ENCODE measurements at places on chromosomes 16 and 17.

DNA sequence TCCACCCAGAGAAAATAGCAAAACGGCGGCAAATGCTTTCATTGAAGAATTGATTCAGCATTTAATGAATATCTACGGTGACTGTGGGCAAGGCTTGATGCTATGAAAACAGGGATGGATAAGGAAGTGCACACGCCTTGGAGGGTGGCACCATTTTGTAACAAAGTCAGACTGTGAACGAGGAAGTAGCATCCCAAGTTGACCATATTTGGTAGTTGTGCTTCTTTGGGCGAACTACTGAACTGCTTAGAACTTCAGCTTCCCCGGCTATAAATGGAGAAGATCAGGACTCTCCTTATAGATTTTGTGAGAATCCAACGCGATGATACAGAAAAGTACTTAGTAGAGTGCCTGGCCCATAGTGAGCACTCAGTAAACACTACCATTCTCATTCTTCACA is 303.2 kb downstream of the MAF start:
- DNase-seq: no peak

DNA sequence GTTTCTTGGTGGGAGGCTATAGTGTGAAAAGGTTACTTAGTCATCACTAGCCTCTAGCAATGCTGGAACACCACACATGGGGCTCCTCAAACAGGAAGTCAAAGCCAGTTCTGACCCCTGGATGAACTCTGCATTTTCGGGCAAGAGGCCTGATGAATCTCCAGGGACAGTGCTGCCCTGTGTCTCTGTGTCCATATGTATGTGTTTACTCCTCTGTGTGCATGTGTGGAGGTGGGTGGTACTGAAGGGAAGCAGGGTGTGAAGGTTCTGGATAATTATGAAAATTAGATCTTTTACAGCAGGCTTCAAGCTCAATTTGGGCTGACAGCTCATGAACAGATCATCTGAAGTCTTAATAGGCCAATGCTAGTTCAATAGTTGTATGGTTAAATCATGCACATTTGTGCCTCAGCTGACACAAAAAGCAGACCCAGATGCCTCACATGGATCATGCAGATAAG is 133.6 kb downstream of the SNX11 start:
- DNase-seq: no peak

DNA sequence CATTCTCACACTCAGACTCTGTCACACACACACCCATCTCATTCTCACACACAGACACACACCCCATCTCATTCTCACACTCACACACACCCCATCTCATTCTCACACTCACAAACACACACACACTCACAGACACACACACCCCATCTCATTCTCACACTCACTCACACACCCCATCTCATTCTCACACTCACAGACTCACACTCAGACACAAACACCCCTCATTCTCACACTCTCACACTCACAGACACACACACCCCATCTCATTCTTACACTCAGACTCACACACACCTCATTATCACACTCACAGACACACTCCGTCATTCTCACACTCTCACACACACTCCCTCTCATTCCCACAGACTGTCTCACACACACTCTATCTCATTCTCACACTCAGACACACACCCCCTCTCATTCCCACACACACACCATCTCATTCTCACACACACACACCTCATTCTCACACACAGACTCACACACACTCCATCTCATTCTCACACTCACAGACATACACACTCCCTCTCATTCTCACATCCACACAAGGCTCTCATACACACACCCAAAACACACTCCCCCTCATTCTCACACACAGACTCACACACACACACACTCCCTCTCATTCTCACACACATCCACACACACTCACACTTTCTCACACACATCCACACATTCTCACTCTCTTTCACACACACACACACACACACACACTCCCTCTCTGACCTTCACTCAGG is 2.9 kb downstream of the ASGR1 start:
- DNase-seq: no peak

- DNase-seq: no peak
Observed at GRCh38 chr16:56191835-56192634, 746 bp downstream of the GNAO1 start.

GRCh38 chr17:36197387-36197703 is 787 bp upstream of the CCL3L1 start:
- DNase-seq: no peak

DNA sequence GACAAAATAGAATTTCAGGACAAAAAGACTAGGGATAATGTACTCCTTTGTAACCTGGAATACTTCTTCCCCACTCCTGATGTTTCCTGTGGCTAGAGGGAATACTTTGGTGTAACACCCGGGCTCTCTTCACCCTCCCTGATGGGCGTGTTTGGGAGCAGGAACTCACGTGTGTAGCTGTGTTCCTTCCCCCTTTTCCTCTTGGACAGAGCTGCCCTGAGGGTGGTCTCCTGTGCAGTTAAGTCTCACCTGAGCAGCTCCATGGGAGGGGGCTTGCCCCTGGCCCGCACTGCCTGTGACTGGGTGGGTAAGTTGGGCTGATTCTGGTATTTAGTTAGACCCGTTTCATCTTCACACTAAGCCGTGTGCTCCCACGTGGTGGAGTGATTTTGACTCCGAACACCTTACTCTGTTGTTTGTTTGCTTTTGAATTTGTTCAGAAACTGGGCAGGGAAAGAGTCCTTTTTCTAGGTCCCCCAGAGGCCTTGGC is 87.9 kb downstream of the OR1D5 start:
- no peak for DNase-seq

All from stimulated activated CD4-positive, alpha-beta T cell treated with anti-CD3 and anti-CD28 coated beads, TNF-alpha, amount 100 ng/mL, for 4 hours (primary cell).